ENCODE measurements at places on chromosomes 5 and 9.
A peak's percentile ranks its signal among the peaks of the same experiment; 100 is the strongest.

DNA sequence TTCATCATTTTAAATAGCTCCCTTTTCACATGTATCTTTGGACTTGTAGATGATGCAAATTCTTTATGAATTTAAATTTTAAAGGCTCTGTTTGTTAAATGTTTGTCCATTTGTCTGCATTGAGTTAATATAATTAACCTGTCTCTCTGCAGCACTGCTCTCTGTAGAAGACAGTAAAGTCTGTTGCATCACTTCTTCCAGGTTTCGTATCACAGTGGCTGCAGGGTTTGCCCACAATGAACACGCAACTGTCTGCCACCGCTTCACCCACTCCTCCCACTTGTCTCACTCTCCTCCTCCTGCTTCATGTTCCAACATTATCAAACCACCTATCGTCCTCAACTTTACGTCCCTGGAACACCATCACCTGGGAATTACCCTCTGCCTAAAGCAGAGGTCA lies 231.3 kb upstream of the SLC30A5 start:
- DNase-seq = no peak

DNA sequence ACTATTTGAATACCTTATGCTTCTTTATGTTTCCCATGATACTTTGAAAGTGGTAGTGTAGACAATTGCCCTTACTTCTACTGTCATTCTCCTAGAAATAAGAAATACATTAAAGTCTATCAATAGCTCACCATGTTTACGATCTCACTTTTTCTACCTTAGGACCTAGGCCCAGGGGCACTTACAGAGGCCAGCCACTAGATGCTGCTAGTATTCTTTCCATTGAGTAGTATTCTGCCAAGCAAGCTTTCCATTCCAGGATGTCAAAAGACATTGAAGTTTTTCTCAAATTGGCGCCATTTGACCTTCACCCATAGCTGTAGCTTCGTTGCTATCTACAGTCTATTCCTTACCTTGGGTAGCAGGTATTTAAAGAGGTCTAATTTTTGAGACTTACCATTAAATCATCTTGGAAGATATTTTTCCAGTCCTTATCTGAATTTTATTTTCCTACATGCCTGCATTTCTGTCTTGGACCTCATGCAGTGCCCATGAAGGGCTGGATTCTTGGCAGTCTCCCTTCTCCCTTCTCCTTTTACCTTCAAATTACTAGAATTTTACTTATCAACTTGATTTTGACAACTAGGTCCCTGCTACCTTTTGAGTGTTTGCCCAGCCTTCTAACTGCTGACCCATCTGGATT lies 246.0 kb upstream of the NUDT12 start:
- no peak for DNase-seq

DNA sequence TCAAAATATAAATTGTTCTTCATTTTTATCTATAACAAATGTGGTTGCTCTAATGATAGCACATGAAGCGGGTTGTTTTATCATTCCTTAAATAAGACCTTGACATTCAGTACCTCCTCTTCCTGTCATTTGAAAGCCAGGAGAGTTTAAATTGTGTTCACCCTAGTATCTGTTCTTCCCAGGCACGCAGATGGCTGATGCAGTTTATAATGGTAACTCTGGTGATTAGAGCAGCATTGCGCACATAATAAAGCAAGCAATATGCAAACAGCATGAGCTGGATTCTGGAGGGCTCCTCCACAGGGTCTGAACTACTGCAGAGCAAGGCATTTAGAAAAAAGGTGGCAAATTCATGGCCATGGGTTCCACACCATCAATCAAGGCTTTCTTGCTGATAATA lies 307.8 kb downstream of the ENC1 start:
- no peak for DNase-seq

- DNase-seq = no peak
Observed at GRCh38 chr9:113026200-113026599, 14.2 kb upstream of the ZNF883 start.

GRCh38 chr5:143934821-143935220 lies 122.9 kb downstream of the HMHB1 start:
- no peak for DNase-seq

GRCh38 chr5:138538943-138539627 lies 4.0 kb downstream of the ETF1 start:
- DNase-seq = no peak

GRCh38 chr5:76401801-76402250 lies 1.3 kb upstream of the IQGAP2 start:
- peak; percentile 15 for DNase-seq

GRCh38 chr9:80701061-80701460 lies 988.3 kb downstream of the TLE1 start:
- DNase-seq = no peak

DNA sequence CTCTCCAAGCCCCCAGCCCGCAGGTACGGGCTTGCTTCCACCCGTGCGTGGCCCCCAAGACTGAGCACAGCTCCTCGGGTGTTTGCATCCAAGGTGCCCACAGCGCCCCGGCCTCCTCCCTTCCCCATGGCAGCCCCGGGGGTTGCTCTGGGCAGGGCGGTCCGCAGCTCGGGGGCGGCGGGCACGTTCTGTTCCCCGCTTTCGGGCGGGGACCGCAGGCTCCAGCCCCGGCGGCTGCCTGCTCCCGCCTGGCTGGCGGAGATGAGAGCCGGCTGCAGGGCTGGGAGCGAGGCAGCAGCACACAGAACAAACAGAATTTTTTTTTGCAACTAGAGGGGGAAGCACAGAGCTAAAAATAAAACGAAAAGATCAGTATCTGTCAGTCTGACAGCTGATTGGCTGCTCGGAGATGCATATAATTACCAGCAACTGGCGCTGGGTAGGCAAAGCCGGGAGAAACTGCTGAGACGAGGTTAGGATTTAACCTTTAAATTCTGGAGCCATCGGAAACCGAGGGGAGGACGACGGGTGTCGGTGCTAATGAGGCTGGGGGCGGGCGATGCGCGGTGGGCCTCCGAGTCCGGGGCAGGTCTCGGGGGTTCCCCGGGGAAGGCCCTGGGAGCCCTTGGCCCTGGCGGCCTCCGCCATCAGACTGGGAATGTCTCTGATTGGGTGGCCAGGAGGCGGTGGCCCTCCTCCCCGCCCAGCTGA lies 142.7 kb upstream of the IER5L start:
- DNase-seq = no peak

GRCh38 chr5:78586251-78586650 lies 62.3 kb downstream of the LHFPL2 start:
- no peak for DNase-seq

GRCh38 chr5:133509742-133510079 lies 102.6 kb downstream of the FSTL4 start:
- DNase-seq = no peak

GRCh38 chr9:81595887-81596543 lies 93.3 kb downstream of the TLE1 start:
- DNase-seq = no peak

DNA sequence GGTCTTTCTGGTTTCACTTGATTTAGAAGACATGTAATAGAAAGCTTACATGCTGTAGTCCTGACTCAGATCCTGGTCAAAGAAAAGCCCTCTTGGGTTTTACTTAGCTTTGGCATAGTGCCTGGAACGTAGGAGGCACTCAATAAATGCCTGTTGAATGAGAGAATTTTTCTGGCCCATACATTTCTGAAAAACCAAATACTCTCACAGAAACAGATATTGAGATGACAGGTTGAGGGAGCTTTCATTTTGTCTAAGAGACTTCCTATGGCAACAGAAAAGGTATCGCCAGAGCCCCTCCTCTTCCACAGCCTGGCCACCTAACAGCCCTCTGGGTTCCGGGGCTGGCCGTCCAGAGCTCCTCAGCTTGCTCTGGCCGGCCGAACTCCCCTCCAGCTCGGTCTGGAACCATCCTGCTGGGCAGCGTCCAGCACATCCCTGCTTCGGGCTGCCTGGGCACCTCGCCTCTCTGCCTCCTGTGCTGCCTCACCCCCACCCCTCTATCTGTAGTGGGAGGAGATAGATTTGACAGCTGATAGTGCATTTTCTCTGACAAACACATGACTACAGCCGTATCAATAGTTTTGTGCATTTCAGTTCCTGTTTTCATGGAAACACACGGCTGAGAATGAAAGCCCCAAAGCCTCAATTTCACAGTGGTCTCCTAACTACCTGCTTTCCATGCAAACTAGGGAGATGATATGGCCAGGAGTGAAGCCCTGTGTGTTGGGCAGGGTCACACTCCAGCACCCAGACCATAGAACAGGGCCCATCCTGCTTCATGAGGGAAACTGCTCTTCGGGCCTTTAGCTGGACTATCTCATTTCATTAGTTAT lies 1.1 kb downstream of the IL4 start:
- DNase-seq = no peak

- no peak for DNase-seq
Observed at GRCh38 chr5:59616413-59616812, 277.1 kb downstream of the PDE4D start.

DNA sequence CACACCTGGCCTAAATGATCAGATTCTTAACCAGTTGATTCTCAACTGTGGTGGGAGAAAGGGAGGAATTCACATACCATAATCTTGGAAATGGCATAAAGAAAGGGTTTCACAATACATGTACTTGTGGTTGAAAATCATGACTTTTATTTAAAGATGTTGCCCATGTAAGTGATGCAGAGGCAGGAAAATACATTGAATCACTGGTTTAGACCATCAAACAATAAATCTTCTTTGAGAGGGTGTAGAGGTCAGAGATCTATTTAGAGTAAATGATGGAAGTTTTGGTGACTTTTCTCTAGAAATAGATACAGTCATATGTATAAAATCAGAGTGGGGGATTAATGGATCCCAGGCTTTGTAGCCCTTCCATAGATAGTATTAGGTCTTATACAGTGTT lies 15.4 kb downstream of the NDUFS4 start:
- DNase-seq = no peak
